ENCODE measurements at places on chromosomes 12 and 14. TPM values are rescaled to one million over a fixed set of nuclear protein-coding genes. Genes with fewer than 3 reads are reported as not detected.

RASAL1 gene
- polyA plus RNA-seq = not detected

SLC17A8 gene
- 0.20 TPM for polyA plus RNA-seq

BMP4 gene
- polyA plus RNA-seq = 23.2 TPM

PTPRO gene
- polyA plus RNA-seq = 2.3 TPM

GRCh38 chr12:47491516-47492305 lies 214.1 kb downstream of the RPAP3 start:
- DNase-seq = no peak

DNA sequence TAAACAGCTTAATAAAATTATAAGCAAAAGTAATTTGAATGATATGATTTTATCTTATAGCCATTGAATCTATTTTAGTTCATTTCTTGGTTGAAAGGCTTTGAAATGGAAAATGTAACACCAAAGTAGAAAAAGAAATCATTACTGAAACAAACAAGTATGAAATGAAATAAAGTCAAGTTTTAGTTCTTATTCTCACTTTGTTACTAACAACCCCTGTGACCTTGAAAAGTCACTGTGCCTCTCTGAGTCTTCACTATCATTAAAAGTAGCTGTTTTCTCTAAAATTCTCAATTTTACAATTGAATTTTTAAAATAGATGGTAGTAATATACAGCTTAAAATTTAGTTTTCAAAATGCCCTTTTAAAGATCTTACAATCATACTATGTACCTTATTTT lies 32.4 kb upstream of the SLC17A8 start:
- DNase-seq = no peak

DNA sequence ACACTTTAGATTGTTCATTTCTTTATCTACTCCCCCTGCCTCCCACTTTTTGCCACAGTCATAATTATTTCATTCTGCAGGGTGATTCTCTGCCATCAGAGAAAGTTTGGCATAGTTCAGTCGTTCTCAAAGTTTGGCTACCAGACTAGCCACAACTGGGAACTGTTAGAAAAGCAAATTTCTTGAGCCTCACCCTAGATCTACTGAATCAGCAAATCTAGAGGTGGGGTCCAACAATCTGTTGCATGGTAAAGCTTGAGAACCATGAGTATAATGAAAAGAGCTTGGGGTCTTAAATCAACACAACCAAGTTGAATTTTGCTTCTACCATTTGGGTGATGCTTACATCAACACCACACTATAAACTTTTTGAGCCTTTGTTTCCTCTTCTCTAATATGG lies 172.7 kb downstream of the NRXN3 start:
- DNase-seq = no peak

DNA sequence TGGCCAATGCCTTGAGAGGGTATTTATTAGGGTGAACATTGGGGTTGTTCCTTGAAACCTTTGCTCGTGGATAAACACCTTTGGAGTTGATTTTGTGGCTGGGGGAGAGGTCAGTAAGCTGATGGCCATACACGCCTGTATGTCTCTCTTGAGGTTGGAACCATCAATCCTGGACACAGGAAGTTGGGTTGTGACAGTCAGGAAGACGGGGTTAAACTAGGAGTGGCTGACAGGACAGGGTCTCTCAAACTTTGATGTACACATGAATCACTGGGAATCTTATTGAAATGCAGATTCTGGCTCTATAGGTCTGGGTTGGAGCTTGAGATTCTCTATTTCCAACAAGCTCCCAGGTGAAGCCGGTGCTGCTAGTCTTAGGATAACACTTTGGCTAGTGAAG lies 12.8 kb upstream of the WSCD2 start:
- no peak for DNase-seq

GRCh38 chr14:92917041-92917940 lies 5.7 kb upstream of the CHGA start:
- no peak for DNase-seq

DNA sequence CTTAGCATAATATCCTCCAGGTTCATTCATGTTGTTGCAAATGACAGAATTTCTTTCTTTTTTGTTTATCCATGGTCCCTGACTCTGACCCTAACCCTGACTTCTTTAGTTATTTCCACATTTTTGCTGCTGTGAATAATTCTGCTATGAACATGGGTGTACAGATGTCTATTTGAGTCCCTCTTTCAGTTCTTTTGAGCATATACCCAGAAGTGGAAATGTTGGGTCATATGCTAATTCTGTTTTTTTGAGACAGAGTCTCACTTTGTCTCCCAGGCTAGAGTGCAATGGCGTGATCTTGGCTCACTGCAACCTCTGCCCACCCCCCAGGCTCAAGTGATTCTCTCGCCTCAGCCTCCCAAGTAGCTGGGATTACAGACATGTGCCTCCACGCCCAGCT lies 33.1 kb downstream of the KNTC1 start:
- no peak for DNase-seq

DNA sequence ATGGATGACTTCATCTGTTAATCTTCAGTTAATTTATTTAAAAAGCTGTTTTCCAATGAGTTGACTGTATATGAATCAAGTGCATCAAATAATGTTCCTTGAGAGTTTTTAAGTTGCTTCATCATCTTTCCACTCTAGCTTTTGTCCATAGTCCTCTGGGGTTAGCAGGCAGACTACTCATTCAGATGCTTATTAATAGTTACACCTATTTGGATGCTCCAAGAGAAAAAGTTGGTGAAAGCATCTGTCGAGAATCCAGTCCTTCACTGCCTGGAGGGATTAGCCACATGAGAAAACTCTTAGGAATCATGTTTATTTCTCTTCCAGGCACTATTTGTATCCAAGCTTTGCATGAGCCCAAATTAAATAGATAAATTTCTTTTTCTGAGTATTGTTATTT lies 70.2 kb downstream of the DACT1 start:
- DNase-seq = peak; percentile 90

All from muscle of back (tissue), 13 donors.